ENCODE measurements at places on chromosomes 6 and 20. TPM values are rescaled to one million over a fixed set of nuclear protein-coding genes. Genes with fewer than 3 reads are reported as not detected.

The KHDC3L gene
- total RNA-seq, result not detected

The TENT5A gene
- 0.53 TPM for total RNA-seq

The MAK gene
- total RNA-seq, result 0.41 TPM

The LPA gene
- total RNA-seq, result not detected

The SLC2A10 gene
- total RNA-seq, result not detected

DNA sequence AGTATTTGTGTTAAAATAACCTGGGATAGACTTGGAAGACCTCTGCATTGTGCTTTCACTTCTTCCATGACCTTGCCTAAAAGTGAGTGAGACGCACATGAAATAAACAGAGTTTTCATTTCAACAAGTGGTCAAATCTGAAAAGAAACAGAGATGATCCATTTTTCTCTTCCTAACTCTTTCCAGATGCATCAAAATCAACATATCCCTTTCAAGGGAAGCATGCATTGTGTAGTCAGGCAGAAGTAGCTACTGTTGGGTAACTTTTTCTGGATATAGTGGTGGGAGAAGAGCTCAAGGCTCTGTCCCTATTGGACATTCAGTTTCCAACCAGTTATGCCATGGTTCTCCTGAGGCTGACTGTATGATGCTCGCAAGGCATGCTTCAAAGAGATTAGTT lies 233.0 kb upstream of the JAG1 start:
- DNase-seq, result no peak

- DNase-seq, result no peak
These were observed 100.8 kb downstream of the DST start for GRCh38 chr6:56541741-56542360.

DNA sequence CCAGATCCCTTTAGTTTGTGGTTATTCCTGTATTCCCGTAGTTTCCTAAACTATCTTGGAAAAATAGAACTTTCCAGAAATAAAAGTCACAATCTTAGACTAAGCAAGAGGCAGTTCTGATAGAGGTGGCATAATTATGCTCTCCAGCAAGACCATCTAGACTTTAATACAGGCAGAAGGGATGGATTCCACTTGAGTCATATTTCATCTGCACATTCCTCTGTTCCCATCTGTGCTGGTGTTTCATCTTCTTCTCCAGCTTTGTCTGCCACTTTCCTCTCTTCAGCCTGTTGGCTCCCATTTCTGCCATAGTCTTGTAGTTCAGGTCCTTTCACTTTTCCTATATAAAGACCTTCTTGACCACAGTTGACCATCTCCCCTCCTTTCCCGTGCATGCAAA lies 102.9 kb downstream of the SOBP start:
- DNase-seq, result no peak

GRCh38 chr6:105562027-105562426 lies 159.1 kb upstream of the PREP start:
- no peak for DNase-seq

GRCh38 chr6:166046226-166046625 lies 121.4 kb downstream of the TBXT start:
- DNase-seq, result no peak

DNA sequence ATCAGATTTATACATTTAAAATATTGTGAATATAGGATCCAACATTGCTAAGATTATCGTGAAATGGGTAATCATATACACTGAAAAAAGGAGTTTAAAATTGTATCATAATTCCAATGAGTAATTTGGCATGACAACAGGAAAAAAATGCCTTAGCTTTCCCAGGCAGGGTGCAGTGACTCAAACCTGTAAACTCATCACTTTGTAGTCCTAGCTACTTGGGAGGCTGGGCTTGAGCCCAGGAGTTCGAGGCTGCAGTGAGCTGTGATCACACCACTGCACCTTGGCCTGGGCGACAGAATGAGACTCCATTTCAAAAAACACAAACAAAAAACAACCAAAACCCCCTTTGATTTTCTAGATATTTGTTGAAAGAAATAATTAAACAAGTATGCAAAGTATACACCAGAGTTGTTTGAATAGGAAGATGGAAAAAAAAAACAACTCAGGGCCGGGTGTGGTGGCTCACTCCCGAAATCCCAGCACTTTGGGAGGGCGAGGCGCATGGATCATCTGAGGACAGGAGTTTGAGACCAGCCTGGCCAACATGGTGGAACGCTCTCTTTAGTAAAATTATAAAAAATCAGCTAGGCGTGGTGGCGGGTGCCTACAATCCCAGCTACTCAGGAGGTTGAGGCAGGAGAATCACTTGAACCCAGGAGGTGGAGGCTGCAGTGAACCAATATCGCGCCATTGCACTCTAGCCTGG lies 98.7 kb downstream of the TRERF1 start:
- no peak for DNase-seq

DNA sequence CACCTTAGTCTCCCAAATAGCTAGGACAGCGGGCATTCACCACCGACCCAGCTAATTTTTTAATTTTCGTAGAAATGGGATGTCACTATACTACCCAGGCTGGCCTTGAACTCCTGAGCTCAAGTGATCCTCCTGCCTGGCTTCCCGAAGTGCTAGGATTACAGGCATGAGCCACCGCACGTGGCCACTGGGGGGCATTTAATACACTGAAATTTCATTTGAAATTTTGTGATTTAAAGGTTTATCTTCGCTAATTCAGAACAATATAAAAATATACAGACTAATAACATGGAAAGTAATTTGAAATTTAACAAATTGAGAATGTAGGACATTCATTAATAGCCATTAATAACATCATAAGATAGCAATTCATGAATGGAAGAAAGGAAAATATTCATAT lies 20.5 kb upstream of the TBC1D32 start:
- no peak for DNase-seq

- DNase-seq, result no peak
These were observed 200.5 kb upstream of the HSF2 start for GRCh38 chr6:122198922-122199321.

DNA sequence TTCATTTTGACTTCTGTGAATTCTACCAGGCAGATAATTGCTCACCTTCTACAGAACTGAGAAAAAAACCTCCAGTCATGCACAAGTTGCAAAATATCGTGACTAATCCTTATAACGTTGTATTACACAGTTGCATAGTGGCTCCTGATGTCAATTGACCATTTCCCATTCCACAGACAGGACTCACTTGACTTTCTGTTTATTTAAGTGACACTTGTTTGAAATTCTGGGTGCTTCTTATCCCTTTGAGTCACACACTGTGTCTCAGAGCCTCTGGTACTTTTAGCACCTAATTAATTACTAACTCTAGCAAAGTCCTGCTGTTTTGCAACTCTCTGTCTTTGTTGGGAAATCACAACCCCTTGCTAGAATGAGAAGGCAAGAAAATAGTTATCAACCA lies 16.2 kb upstream of the RSPO3 start:
- DNase-seq, result no peak

- DNase-seq, result no peak
These were observed 306.6 kb upstream of the ECI2 start for GRCh38 chr6:4441981-4442434.

GRCh38 chr6:2507521-2508037 lies 243.1 kb downstream of the MYLK4 start:
- no peak for DNase-seq

DNA sequence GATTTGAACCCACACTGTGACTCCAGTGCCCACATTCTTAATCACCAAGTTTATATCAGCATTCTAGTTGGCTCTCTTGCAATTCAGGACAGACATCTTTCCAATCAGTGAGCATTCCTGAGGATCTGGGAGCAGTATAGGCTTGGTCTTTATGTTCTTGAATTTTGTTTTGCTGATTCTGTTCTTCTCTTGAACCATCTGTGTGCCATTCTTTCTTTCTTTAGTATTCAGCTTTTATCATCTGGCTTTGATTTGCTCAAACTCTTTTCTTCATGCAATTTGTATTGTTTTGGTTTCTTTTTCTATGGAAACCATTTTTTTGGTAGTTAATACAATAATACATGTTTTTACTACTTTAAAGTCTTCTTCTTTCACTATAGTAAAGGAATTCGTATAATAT lies 162.4 kb downstream of the CD109 start:
- DNase-seq, result no peak

Measured in activated T-helper 2 cell treated with anti-CD3 and anti-CD28 coated beads, Interferon-gamma antibody, Interleukin-2, Interleukin-4, amounts not matched to agents 10 μg/mL and 5 μg/mL and 100 μg/mL, durations not matched to agents 14 hours and 24 hours and 36 hours (primary cell).